ENCODE measurements at places on chromosomes 5 and 9.

GRCh38 chr5:154737667-154738320, 17.4 kb upstream of the LARP1 start:
- DNase-seq, result no peak

DNA sequence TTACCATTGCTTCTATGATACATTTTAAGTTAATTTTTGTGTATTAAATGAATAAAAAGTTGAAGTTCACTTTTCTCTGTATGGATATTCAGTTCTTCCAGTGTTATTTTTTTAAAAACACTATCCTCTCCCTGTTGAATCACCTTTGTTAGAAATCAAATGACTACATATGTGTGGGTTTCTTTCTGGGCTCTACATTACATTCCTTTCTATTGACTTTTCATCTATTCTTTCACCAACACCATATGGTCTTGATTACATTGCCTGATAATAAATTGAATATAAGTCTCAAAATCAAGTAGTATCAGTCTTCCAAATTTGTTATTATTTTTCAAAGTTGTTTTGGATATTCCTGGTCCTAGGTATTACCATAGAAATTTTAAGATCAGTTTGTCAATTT, 7.3 kb upstream of the RASEF start:
- no peak for DNase-seq

GRCh38 chr9:16545639-16546038, 324.8 kb downstream of the BNC2 start:
- DNase-seq, result no peak

DNA sequence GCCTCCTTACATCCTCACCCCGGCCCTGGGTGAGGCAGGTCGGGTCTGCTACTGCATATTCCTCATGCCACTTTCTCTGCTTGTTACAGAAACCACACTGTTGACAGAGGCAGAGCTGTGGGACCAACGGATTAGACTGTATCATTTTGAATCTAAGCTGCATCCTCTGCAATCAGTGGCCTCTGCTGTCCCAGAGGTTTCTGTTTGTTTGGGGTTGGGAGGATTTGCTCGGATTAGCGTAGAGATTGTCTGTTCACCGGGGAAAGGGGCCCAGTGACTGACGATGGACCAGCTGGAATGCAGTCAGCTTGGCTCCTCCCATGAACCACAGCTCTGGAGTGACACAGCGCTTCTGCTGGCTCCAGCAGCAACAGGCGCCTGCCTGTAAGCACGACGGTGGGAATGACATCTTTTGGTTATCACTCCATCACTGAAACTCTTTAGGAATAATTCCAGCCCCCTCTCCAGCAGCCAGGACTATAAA, 37.3 kb upstream of the ADRA1B start:
- DNase-seq, result no peak

DNA sequence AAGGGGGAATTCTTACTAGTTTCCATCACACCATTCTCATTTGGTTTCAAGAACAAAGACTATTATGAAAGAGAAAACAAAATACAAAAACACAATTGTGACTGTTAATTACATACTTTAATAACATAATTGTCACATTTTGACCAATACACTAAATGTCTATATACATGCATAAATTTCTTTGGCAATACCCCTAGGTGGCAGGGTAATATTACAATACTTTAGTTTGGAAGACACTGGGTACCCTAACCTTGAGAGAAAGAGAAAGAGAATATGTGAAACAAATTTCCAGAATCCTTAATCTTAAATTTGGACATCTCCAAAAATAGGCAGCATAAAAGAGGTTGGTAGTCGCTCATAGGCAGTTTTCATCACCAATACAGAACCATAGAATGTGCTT, 619.6 kb upstream of the ADAMTS16 start:
- DNase-seq, result no peak

DNA sequence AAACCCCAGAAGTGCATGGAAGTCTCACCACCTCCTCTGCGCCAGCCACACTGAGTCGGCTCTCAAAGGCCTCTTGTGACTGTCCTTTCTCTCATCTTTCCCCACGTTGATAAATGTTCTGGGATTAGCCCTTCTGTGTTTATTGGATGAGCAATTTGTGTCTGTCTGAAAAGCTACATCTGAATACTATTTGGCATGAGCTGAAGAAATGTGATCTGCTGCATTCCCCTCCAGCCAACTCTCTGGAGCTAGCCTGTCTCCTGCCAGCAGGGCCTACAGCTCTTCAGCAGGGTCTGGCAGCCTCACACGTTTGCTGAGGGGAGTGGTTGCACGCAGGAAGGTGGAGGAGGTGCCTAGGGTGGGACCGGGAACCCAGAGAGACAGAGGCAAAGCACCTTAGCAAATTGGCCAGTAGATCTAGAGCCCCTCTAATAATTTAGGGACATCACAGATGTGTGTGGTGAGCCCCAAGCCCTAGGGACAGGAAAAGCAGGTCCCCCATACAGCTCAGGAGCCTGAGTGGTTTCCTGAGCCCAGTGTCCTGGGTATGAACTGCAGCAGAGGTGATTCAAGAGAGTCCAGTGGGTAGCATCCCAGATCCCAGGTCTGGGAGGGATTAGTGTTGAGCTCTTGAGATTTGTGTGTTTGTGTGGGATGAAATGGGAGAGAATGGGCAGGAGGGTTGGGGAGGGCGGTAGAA, 20.5 kb upstream of the B4GALT1 start:
- DNase-seq, result no peak

- DNase-seq, result no peak
Measured at GRCh38 chr5:2914981-2915484, 163.6 kb upstream of the IRX2 start.

GRCh38 chr5:168219515-168220410, 71.7 kb upstream of the WWC1 start:
- no peak for DNase-seq

- no peak for DNase-seq
Measured at GRCh38 chr5:43152946-43153345, 32.2 kb downstream of the ZNF131 start.

DNA sequence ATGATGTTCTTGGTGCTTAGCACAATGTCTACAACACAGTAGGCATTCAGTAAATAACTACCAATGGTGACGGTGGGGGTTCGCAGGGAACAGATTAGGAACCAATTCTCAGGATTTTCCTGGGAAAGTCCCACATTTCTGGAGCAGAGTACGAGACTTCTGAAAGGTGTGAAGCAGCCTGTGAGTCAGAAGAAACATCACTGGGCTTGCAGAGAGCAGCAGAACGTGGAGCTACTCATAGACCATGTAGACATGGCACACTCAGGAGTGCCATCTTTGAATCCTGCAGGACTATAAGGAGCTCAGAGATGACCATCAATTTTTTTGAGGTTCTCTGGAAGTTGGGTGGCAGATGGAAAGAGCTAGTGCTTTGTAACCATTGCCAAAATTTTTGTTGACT, 106.6 kb upstream of the ANKRD55 start:
- DNase-seq, result no peak

- no peak for DNase-seq
Measured at GRCh38 chr9:124761710-124762109, 9.4 kb downstream of the NR6A1 start.

DNA sequence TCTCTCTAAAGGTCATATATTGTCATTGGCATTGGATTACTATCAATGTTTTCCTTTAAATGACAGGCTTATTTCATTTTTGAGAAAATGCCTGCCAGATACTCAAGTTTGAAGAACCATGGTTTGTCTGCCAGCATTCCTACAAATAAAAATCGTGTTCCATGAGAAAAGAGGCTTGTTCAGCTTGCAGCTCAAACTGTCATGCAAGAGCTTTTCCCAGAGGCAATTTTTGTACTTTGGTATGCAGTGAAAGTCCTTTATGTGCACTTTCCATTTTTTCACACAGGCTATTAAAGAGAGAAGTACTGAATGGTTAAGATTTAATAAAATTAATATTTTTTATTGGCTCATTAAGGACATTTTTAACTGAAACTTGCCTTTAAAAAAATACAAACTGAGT, 110.4 kb downstream of the FBXO4 start:
- no peak for DNase-seq

- no peak for DNase-seq
Measured at GRCh38 chr9:111599092-111599954, at the start of gene PTGR1. Gene PTGR1, minus strand, starts transcription at chr9:111599647. Its CDS starts 2,225 bp downstream, at chr9:111597422.

DNA sequence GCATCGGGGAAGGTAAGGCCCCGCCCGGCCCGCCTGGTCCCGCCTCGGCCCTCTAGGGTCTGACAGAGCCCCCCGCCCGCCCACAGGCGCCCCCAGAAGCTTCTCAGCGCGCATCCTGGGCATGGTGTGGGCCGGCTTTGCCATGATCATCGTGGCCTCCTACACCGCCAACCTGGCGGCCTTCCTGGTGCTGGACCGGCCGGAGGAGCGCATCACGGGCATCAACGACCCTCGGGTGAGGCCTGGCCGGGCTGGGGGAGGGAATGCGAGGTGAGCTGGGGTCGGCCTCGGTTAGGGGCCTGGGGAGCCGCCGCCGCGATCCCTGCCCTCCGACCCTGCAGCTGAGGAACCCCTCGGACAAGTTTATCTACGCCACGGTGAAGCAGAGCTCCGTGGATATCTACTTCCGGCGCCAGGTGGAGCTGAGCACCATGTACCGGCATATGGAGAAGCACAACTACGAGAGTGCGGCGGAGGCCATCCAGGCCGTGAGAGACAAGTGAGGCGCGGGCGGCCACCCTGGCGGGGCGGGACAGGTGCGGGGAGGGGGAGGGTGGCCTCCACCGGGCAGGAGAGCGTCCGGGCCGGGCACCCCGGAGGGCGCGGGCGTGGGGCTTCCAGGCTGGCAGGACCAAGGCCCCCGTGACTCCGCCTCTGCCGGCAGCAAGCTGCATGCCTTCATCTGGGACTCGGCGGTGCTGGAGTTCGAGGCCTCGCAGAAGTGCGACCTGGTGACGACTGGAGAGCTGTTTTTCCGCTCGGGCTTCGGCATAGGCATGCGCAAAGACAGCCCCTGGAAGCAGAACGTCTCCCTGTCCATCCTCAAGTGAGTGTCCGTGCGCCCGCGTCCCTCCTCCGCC, 7.1 kb downstream of the LRRC26 start:
- no peak for DNase-seq

DNA sequence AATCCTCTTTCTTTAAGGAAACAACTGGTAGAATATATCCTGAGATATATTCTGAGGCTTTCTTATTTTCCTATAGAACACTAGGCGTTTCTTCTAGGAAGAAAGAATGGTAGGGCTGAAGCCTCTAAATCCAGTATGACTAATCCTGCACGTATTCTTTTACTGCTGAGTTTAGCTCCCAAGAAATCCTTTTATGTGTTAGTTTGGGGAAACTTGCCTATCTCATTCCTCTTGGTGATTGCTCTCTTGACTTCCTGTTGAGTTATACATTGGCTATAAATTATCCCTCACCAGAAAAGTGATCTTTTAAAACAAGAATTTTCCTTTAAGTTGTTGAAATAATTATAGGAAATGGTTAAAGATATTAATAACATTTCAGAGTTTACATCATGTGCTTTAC, 422.9 kb downstream of the TMEM161B start:
- DNase-seq, result no peak

GRCh38 chr9:76605321-76605900, 146.4 kb downstream of the GCNT1 start:
- DNase-seq, result no peak

- DNase-seq, result no peak
Measured at GRCh38 chr9:90086101-90086511, 481.3 kb downstream of the GADD45G start.

GRCh38 chr5:140259500-140259899, 43.4 kb downstream of the PFDN1 start:
- no peak for DNase-seq

DNA sequence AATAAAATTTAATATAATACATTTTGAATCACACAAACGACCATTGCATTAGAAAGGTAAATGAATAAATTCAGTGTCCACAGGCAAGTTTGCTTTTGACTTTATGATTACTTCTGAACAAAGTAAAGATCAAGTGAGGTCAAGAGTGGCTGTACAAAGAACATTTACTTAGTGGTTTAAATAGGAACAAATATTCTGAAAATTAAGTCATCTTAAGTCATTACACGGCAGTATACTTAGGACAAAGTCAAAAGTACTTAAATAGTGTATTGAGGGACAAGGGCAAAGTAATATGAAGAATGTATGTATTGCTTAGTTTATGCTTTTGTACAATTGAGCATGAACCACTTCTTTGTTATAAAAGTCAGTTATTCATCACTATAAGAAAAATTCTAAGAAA, 1511.2 kb upstream of the CDH9 start:
- DNase-seq, result no peak

- peak; percentile 67 for DNase-seq
Measured at GRCh38 chr9:127608104-127608966, 3.7 kb upstream of the STXBP1 start.

GRCh38 chr5:167639766-167640165, 651.7 kb upstream of the WWC1 start:
- DNase-seq, result no peak

DNA sequence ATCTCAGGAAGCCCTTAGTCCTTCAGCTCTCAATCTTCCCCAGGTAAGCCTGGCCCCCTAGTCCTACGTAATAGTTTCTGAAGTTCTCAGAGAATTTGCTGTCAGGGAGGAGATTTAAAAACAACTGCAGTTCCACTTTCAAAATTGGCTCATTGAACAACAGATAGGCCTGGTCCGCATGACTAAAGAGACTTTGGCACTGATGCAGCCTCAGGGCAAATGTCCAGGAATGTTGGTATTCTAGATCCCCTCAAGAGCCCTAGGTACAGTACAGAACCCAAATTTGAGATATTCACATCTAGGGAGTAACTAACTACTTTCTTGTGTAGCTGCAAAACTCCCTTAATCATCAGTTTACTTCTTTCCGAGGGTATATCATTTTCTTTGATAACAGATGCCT, 162.8 kb downstream of the GABRG2 start:
- no peak for DNase-seq

- no peak for DNase-seq
Measured at GRCh38 chr9:136661641-136662325, 933 bp upstream of the EGFL7 start.

GRCh38 chr9:135301271-135302263, 178.0 kb upstream of the PPP1R26 start:
- DNase-seq, result no peak

- no peak for DNase-seq
Measured at GRCh38 chr9:28866951-28867350, 1293.7 kb upstream of the C9orf72 start.

GRCh38 chr9:128372188-128372641, 1.0 kb downstream of the URM1 start:
- DNase-seq, result no peak

DNA sequence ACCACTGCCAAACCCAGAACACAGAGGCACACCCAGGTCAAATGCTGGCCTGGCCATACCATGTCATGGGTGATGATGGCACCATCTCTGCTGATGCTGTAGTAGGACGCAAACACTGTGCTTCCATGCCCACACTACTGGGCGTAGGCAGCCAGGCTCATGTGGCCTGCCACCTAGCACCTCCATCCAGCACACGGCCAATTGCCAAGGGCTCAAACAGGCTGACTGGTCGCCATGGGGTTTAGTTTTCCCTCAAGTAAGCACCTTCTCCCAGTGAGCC, 39.4 kb downstream of the BICD2 start:
- peak; percentile 1 for DNase-seq

GRCh38 chr5:54667136-54667535, 149.6 kb downstream of the SNX18 start:
- no peak for DNase-seq
